ENCODE measurements at places on chromosomes 5 and 9.
A peak's percentile ranks its signal among the peaks of the same experiment; 100 is the strongest.

DNA sequence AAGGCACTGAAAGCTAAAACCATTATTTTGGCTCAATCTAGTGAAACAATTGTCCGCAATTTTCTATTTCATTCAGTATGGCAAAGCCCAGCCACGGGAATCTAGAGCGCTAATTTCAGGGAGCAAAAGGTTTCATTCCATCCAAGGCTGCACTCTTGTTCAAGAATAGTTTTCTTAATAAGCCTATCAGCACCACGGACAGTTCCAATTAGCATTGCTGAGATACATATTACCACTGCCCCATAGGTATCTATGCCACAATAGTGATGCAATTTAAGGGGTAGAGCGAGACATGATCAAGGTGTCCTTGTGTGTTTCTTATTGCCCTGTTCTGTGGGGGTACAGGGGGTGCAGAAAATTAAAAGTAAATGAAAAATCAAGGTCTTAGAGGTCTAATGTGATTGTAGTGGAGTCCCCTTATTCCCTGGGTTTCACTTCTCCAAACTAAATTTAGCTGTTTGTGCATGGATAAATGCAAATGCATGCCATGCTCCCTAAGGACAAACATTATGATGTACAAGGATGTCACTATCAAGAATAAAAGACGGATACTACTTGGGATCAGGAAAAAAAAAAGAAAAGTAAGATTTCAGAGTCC lies 45.5 kb downstream of the SPOCK1 start:
- H3K27ac ChIP-seq: no peak overlapping the region
- peaks cover 11% of the 10 kb centered on the region for H3K4me1 ChIP-seq
- H3K27me3 ChIP-seq: peaks cover 32% of the 10 kb centered on the region
- no peaks in the 10 kb centered on the region for H3K36me3 ChIP-seq

- H3K27me3 ChIP-seq: no peaks in the 10 kb centered on the region
- H3K27ac ChIP-seq: no peak overlapping the region
- H3K4me1 ChIP-seq: peaks cover 3% of the 10 kb centered on the region
- H3K36me3 ChIP-seq: no peaks in the 10 kb centered on the region
- H3K4me3 ChIP-seq: no peak overlapping the region
Measured at GRCh38 chr9:89536600-89536999, 38.7 kb upstream of the SEMA4D start.

- H3K27ac ChIP-seq: no peak overlapping the region
- H3K36me3 ChIP-seq: no peaks in the 10 kb centered on the region
- DNase-seq: peak; percentile 85
- no peak overlapping the region for H3K4me3 ChIP-seq
Measured at GRCh38 chr9:35882263-35882848, 12.2 kb upstream of the OR13J1 start.

DNA sequence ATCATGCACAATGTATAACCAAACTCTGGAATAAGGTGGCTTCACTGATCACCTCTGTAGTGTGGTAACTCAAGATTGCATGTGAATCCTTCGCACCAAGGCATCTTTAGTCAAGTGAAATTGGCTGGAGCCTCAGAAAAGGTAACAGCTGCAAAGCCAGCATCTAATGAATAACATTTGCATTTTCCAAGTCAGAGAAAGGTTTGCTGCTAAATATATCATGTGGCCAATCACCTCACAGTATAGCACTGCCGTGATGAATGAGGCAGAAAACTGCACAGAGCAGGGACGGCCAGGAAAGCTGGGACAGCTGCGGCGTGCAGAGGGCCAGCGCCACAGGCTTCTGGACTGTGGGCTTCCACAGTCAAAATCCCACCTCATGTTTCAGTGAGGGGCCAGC lies 18.5 kb downstream of the MRPS27 start:
- H3K4me3 ChIP-seq: no peak overlapping the region
- peaks cover 29% of the 10 kb centered on the region for H3K4me1 ChIP-seq
- H3K36me3 ChIP-seq: peaks cover 13% of the 10 kb centered on the region
- no peaks in the 10 kb centered on the region for H3K27me3 ChIP-seq

- no peaks in the 10 kb centered on the region for H3K36me3 ChIP-seq
- H3K4me1 ChIP-seq: peaks cover 21% of the 10 kb centered on the region
- no peaks in the 10 kb centered on the region for H3K27me3 ChIP-seq
- DNase-seq: no peak
- no peak overlapping the region for H3K4me3 ChIP-seq
Measured at GRCh38 chr5:19018822-19019221, 969.2 kb downstream of the CDH18 start.

DNA sequence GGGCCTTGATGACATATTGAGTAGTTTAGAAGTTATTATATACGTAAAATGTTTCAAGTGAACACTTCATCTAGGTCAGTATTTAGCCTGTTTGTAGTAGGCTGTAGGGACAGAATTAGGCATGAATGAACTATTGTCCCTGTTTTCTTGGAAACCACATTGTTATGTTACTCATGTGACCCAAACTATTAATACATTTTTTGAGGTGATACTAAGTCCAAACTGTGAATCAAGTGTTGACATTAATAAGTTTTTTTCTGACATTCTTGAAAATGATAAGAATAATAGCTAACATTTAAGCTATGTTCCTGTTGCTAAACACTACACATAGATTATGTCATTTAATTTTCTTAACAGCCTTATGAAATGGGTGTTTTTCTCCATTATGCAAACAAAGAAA lies 1642.7 kb upstream of the WWC1 start:
- H3K4me3 ChIP-seq: no peak overlapping the region
- DNase-seq: no peak
- peaks cover 13% of the 10 kb centered on the region for H3K4me1 ChIP-seq
- H3K36me3 ChIP-seq: no peaks in the 10 kb centered on the region

DNA sequence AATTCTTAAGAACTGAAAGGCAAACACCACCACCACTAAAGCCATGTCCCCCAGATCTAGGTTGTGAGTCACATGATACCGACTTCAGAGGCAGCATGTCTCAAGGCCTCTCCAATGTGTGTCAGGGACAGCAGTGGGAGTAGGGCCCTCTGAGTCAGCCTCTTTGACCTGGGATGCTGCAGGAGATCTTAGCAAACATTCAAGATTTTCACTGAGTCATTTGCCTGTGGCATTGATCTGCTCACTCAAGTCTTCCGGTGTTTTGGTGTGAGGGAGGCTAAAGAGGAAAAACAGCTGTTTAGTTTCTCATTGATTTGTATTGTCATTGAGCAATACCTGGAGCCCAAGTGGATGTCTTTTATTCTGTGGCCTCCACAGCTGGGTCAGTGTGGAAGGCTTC lies 36.1 kb downstream of the TMC1 start:
- H3K36me3 ChIP-seq: no peaks in the 10 kb centered on the region
- peaks cover 24% of the 10 kb centered on the region for H3K4me1 ChIP-seq
- no peak overlapping the region for H3K4me3 ChIP-seq

DNA sequence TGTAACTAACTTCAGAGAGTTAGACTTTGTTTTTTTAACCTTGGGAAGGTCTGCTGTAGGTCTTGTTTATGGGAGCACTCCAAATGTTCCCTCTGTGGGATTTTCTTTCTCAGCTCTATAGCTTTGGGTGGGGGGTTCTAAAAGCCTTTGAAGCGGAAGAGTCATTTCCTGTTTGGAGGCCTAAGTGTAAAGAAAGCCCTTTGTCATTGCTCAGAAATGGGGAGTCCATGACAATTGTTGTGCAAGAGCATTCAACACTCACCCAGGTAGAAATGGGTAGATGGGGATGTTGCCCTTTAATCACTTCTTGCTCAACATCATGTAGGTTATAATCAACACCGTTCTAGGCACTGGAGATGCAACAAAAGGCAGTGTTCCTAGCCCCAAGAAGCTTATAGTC lies 30.3 kb upstream of the MAST4 start:
- H3K36me3 ChIP-seq: no peaks in the 10 kb centered on the region
- H3K4me1 ChIP-seq: no peaks in the 10 kb centered on the region
- no peak overlapping the region for H3K4me3 ChIP-seq
- no peak overlapping the region for H3K27ac ChIP-seq
- H3K27me3 ChIP-seq: no peaks in the 10 kb centered on the region

- H3K36me3 ChIP-seq: peaks cover 4% of the 10 kb centered on the region
- DNase-seq: no peak
- no peak overlapping the region for H3K4me3 ChIP-seq
- no peaks in the 10 kb centered on the region for H3K27me3 ChIP-seq
- H3K4me1 ChIP-seq: peaks cover 46% of the 10 kb centered on the region
- H3K27ac ChIP-seq: no peak overlapping the region
Measured at GRCh38 chr9:106110483-106110882, 416.1 kb downstream of the TMEM38B start.

DNA sequence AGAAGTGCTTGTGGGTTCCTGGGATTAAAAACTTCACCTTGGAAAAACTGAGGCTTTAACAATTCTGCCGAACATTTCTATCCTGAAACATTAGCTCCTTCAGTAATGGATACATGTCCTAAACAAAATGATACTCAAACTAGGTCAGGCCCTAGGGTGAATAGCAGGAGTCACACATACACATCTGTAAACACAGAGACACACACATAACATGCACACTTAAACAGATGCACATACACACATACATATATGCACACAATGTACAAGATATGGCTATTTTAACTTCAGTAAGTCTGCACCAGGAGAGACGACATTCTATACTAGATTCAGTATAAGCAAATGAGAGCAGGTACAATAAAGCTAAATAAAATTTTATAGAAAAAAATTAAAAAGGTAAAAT lies 124.4 kb downstream of the DCP2 start:
- H3K4me1 ChIP-seq: no peaks in the 10 kb centered on the region
- H3K27me3 ChIP-seq: no peaks in the 10 kb centered on the region
- DNase-seq: no peak
- no peak overlapping the region for H3K4me3 ChIP-seq

DNA sequence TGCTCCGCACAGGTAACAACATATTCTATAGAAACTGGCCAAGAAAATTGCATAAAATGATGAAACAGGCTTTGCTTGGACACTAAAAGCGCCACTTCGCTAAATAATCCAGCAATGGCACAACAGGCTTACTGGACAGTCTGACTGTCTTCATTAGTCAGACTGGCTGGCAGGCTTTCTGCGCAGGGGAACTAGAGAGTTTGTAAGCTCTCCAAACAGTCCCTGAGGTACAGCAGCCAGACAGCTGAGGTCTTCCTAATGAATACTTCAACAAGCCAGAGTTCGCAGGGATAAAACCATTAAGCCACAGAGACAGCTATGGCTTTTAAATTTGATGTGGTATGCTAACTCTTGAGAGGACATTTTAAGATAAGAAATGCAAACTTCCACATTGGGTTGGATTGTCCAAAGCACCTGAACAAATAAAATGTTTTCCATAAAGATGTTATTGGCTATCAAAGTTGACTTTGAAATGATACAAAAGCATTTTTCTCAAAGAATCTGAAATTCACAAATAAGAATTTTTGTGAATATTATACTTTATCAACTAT lies 20.7 kb downstream of the PLK2 start:
- no peaks in the 10 kb centered on the region for H3K36me3 ChIP-seq
- no peaks in the 10 kb centered on the region for H3K27me3 ChIP-seq
- H3K4me3 ChIP-seq: no peak overlapping the region
- DNase-seq: no peak
- H3K4me1 ChIP-seq: peaks cover 6% of the 10 kb centered on the region

GRCh38 chr9:94586814-94587213 lies 6.8 kb downstream of the FBP2 start:
- no peaks in the 10 kb centered on the region for H3K4me1 ChIP-seq
- H3K4me3 ChIP-seq: no peak overlapping the region
- H3K27me3 ChIP-seq: no peaks in the 10 kb centered on the region
- no peak overlapping the region for H3K27ac ChIP-seq

- H3K4me3 ChIP-seq: peak overlapping the region; percentile 21
- peaks cover 2% of the 10 kb centered on the region for H3K27me3 ChIP-seq
- peaks cover 16% of the 10 kb centered on the region for H3K4me1 ChIP-seq
- DNase-seq: no peak
Measured at GRCh38 chr9:94160594-94161501, 76.6 kb downstream of the PTPDC1 start.
